ENCODE measurements at places on chromosomes 1 and 21. TPM values are rescaled to one million over a fixed set of nuclear protein-coding genes. Genes with fewer than 3 reads are reported as not detected.

IQGAP3 gene
- 0.58 TPM for total RNA-seq

SH2D5 gene
- total RNA-seq = 0.26 TPM

TBX19 gene
- 4.1 TPM for total RNA-seq

CPLANE2 gene
- total RNA-seq = 2.6 TPM

- no peak for DNase-seq
These were observed 2.3 kb upstream of the SCYL3 start for GRCh38 chr1:169896013-169896412.

GRCh38 chr1:181538836-181539235 lies 55.5 kb downstream of the CACNA1E start:
- no peak for DNase-seq

- DNase-seq = no peak
These were observed 18.0 kb downstream of the TOR3A start for GRCh38 chr1:179099891-179100290.

- no peak for DNase-seq
These were observed 24.3 kb downstream of the PTGS2 start for GRCh38 chr1:186655876-186656275.

GRCh38 chr1:64745181-64745985 lies 508 bp downstream of the RAVER2 start:
- DNase-seq = peak; percentile 79

DNA sequence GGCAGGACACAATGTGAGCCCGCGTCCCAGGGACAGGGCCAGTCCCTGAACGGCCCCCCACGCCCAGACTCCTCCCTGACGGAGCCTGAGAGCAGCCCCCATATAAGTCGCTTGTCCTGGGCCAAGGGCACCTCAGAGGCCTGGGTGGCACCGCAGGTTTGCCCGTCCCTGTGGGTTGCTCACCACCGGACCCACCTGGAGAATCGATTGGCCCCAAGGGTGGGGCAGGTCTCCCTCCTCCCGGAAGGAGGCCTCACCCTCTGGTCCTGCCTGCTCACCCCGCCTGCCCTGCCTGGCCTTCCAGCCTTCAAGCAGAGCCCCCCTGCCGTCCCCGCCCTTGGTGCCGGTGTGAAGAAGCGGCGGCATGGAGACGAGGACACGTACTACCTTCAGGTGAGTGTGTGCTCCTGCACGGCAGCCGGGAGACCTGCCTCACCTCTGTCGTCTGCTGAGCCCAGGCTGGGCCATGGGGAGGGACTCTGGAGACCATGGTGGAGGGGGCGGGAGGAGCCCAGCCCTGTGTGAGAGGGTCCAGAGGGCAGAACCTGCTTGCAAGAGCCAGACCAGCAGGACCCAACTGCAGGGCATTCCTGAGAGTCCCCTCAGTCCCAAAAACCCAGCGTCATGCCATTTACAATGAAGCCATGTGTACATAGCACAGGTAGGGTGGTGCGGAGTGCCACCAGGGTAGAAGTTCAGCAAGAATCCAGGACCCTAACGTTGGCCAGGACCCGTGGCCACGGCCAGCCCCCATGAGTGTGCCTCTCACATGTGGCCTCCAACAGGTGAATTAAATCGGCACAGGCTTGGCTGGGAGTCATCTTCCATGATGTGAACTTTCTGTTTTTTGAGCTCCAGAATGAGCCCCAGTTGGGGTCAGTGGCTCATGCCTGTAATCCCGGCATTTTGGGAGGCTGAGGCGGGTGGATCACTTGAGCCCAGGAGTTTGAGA lies 24.1 kb upstream of the CCDC27 start:
- DNase-seq = no peak

GRCh38 chr1:41812051-41812450 lies 106.7 kb downstream of the HIVEP3 start:
- no peak for DNase-seq

- DNase-seq = peak; percentile 46
These were observed 20.3 kb downstream of the TNNT2 start for GRCh38 chr1:201357211-201357610.

DNA sequence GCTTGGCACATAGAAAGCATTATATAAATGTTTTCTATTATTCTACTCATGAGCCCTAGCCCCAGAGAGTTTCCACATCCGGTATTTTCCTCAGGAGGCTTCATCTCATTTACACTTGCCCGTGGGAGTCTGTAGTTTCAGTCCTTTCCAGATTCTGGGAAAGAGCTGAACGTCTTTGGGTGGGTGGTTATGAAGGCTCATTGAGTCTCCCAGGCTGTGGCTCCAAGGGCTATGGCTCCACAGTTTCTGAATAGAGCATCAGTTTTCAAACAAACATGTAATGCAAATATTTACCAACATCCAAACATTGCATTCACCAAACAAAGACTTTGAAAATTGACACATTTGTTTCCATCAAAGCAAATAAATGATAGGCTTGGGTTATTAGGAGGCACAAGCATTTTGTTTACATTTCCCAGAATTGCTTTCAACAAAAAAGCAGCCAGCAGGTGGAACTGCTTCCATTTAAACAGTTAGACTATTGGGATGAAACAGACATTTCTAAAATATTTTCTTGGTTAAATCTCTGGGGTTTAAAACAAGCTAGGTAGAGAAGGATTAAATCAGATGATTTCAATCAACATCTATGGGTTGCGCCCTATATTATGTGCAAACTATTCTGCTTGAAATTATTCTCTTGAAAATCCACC lies 1.3 kb upstream of the LEMD1 start:
- no peak for DNase-seq

DNA sequence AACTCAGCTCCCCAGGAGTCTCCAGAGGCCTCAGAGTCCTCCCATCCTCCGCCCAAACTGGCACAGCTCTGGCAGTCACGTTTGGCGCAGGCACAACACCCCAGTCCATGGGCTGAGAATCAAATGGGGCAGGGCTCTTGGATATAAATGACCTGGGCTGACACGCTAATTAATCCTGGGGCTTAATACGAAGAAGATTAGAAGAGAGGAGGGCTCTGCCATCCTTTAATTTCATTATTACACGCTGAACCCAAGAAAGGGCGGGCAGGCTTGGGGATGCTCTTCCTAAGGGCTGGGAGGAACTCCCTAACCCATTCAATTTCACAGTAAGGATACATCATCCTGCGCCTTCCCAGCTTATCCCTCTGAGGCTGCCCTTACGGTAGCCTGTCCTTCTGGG lies 2.4 kb downstream of the GRIK3 start:
- no peak for DNase-seq

DNA sequence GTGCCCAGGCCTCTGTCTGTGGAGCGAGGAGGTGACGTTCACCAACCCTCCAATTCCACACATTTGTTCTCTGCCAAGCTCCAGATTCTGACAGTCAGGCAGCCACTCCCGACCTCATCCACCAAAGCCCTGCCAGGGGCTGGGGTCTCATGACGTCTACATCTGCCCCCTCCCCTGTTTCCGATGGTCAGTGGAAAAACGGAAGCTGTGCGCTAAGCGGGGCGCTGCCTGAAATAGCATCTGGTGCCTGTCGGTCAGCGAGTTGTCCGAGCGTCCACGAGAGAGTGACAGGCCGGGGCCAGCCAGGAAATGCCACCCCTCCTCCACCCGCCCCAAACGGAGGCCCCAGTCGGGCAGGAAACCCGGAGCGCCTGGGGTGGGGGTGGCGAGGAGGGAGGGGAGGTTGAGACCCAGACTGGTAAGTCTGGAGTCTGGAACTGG lies 3.2 kb upstream of the TAL1 start:
- DNase-seq = peak; percentile 49

GRCh38 chr1:24536391-24536840 lies 19.5 kb upstream of the NCMAP start:
- no peak for DNase-seq

- no peak for DNase-seq
These were observed 14.9 kb downstream of the RAP1GAP start for GRCh38 chr1:21654209-21654608.

GRCh38 chr1:61080413-61081143 lies 1.8 kb upstream of the NFIA start:
- no peak for DNase-seq

DNA sequence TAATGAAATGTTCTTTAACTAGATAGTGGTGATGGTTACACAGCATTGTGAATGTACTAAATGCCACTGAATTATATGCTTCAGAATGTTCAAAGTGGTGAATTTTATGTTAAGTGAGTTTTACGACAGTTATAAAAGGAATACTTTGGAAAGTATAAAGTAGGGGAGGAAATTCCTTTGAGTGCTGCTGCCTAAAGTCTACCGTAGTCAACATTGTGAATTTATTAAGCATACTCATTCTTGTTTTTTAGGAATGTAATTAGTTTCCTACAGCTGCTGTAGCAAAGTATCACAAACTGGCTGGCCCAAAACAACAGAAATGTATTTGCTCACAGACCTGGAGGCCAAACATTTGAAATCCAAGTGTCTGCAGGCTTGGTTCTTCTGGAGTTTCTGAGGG lies 73.0 kb downstream of the SWT1 start:
- no peak for DNase-seq

GRCh38 chr1:56644919-56645676 lies at the start of gene PRKAA2:
Gene PRKAA2, plus strand, starts transcription at chr1:56645314. Its CDS starts 74 bp downstream, at chr1:56645388.
- DNase-seq = peak; percentile 55

DNA sequence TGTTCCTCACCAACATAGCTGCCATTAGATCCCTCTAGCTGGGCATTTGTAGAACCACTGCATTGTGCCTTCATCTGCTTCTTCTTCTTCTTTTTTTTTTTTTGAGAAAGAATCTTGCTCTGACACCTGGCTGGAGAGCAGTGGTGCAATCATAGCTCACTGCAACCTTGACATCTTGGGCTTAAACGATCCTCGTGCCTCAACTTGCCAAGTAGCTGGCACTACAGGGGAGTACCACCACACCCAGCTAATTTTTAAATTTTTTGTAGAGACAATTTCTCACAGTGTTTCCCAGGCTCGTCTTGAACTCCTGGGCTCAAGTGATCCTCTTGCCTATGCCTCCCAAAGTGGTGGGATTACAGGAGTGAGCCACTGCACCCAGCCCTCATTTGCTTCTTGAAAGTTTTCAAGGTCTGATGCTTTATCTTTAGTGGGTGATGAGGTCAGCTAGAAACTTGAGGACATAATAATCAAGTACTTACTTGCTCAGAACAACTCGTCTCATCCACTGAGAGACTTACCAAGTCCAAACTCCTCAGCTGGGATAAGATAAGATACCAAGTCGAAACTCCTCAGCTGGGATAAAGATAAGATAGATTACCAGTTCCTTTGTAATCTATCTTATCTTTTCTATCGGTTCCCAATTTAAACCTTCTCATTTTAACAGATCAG lies 71.5 kb downstream of the MACF1 start:
- DNase-seq = no peak

- no peak for DNase-seq
These were observed 4.1 kb downstream of the CNN3 start for GRCh38 chr1:94922761-94923331.

GRCh38 chr1:101338714-101339430 lies 102.1 kb downstream of the S1PR1 start:
- no peak for DNase-seq

- no peak for DNase-seq
These were observed 97.2 kb downstream of the VPS13D start for GRCh38 chr1:12326986-12327385.

Measured in aorta (tissue), 5 donors.